Testis (tissue), 5 donors: ENCODE measurements at places on chromosomes 6 and 20. TPM values are rescaled to one million over a fixed set of nuclear protein-coding genes. Genes with fewer than 3 reads are reported as not detected.

DNA sequence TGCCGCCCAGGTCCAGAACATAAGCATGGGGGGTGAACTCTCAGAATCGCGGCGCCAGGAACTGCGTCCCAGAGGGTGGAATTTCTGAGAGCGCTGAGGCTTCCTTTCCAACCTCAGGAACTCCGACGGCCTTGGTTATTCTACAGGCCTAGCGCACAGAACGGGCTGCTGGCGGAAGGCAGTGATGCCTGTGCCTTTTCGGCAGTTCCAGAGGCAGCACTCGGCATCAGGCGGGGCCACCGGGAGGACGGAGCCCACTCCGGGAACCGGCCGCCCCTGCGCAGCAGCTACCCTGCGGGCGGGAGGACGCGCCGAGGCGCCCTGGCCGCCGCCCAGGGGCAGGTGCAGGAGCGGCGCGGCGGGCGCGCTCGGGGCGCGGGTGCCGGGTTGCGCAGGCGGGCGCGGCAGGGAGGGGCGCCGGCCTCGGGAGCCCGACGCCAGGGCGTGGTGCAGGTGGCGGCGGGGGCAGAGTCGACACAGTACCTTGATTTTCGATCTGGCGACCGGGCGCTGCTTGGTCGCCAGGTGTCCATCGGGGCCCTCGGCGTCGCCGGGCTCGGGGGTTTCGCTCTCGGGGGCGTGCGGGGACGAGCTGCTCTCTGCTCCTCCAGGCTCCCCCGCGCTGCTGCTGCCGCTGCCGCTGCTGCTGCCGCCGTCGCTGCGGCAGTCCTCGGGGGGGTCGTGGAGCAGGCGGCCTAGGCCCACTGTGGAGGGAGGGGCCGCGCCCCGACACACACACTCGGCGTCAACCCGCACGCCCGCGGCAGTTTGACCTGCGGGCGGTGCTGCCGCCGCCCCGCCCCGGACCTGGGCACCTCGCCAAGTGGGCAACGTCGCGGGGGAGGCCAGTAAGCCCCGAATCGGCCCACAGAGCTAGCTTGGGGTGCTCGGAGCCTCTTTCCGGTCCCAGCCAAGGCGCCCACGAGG is 1.3 kb downstream of the OVOL2 start:
- DNase-seq: no peak

Gene C6orf141
- total RNA-seq: 41.3 TPM

DNA sequence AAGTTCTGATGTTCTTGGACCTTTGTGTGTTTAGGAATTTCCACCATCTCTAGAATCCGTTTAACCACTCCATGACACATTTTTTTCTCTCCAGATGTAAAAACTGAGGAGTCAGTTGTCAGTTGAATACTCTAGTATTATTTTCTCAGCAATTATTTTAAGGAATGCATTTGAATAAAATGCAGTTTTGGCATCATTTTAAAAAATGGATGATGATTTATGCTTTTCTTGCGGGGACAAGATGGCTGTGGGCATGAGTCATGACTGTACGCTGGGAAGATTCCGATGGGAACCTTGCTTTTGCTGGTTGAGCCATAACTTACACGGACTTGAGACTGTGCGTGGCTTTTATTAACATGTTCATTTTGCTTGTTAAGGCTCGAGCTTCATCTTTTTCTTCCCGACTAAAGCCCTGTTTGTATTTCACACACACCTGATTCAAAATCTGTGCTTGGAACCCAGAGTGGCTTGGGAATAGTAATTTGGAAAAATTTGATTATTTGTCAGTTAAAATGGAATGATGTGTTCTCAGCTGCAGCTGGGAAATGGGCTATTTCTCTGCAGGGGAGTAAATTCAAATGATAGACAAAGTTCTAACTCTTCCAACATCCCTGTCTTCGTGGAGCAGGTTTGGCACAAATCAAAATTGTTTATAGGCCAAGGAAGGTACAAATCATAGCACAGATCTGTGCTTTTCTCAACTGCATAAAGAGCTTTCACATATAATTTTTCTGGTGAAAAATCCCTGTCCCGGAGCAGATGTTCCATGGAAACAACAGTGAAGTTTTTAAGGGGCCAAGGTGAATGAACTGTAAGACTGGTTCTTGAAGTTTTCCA is 470.5 kb upstream of the JAG1 start:
- no peak for DNase-seq

DNA sequence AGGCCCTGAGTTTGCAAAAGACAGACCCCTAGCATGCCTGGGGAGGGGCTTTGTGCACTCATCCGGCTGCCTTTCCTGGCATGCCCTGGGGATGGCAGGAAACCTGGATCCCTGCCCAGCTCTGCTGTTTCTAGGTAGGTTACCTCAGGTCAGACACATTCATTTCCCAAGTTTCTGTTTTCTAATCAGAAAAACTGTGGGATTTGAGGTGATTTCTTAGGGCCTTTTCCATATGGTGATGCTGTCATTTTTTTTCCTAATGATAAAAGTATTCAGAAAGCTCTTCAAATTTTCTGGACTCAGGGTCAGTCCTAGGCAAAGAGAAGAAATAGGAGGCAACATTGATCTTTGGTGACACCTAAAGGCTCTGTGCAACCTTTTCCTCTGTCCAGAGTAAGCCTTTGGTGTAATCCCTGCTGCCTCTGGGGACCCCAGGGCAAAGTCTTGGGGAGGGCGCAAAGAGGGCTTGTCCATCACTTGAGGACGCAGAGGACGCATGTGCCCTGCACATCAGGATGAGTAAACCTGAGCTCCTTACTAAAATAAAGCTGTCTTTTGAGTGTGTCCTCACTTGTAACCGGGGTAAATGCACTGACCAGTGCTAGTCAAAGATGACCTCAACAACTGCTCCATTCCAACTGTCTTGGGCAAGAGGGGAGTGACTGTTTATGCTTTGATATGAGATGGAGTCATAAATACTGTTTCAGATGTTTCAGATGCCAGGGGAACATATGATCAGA is 13.5 kb upstream of the TRAM2 start:
- DNase-seq: peak; percentile 62

GRCh38 chr6:122501475-122501874 is 29.9 kb upstream of the SERINC1 start:
- DNase-seq: no peak

DNA sequence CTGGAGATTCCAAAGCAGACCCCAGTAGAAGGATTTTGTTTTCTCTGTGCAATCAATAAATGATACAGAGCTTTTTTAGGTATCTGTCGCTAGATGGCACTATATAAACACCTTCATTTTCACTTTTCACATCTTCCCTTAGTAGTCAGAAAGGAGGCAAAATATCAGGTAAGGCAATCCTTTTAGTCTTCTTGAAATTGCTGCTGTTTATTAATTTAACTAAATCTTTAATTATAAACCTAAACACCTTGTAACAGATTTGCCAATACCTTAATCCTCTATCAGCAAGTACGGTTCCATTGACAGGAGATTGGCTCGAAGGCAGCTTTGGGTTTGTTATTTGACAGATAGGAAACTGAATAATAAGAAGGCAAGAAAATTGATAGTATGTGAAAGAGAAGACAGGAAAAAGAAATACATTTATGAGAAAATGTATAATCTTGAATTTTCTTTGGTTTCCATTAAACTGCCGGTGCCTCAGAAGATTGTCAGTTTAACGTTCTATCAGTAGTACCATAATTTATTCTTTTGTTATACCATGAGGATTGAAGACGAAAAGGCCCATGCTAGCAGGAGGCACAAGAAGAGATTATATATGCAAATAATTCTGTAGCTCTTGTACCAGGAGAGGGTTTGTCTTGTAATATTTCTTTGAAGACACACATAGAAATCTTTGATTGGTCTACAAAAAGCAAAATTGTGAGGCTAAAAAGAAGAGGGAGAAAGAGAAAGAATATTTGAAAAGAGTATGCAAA is 23.5 kb upstream of the IBTK start:
- DNase-seq: no peak

DNA sequence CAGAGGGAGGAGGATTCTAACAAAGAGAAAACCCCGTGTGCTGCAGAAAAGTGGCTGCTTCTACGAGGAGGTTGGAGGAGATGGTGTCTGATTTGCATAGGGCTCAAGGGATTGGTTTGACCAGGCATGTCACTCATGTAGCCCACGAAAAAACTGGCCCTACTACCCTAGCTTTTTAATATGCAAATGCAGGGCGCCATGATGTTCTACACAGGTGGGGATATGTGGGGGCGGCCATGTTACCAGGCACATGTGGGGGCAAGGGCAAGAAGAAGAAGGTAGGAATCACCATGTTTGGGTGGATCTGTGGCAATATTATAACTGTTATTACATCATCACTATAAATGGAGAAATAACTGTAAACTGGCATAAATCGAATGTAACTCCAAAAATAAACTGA is 9.9 kb downstream of the KIAA1755 start:
- DNase-seq: no peak

DNA sequence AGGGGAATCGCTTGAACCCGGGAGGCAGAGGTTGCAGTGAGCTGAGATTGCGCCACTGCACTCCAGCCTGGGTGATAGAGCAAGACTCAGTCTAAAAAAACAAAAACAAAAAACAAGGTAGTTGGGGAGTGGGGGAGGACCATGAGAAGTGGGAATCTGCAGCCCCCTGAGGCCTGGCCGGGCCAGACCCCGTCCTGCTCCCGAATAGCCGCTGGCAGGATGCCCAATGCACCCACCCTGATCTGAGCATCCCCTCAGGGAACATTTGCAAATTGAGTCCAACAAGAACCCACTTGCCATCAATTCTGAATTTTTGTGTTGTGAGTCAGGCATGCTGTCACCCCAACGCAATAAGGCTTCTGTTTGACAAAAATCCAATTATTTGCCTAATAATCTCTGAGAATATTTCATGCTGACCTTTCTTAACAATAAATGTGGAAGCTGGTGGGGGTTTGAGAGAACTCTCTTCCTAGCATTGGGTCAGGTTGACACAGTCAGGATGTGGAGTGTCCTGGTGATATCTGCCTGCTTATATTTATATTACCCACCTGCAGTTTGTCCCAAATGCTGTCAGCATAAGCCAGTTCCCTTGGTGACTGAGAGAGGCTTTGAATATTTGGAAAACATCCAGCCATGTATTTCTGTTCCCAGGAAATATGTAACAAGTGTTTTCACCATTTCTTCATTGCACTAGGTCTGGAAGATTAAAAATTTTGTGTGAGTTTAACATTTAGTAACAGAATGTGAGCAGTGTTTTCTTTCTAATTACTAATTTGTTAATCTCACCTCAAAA is 28.4 kb upstream of the FRMD1 start:
- DNase-seq: no peak

DNA sequence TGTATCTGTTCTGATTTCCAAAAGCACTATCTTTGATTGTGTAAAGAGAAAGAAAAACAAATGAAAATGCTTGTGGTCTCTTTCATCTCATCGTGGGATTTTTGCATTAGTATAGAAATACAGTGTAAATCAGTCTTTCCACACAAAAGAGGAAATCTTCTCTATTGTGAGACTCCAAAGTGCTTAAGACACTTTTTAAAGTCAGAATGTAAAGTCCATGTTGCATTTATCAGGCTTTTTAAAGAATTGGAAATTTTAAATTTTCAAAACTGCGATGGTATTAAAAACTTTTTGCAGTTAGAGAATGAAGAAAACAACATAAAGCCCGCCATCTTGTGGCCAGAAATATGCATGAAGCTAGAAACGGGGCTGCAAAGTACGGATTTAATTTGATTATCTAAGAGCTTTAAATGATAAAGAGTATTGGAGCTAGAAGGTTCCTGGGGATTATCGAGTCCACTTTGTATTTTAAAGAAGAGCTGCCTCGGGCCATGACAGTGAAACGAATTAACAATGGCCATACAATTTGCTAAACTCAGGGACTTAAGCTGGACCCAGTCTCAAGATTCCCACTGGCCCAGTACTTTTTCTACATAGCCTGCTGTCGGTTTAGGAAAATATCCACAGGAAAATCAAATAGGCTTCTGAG is 339.6 kb downstream of the ARHGAP18 start:
- DNase-seq: peak; percentile 67

Gene NMBR
- 1.6 TPM for total RNA-seq

- no peak for DNase-seq
These were observed 46.7 kb downstream of the TRERF1 start for GRCh38 chr6:42405021-42405420.

GRCh38 chr6:123030282-123030681 is 34.2 kb downstream of the CLVS2 start:
- DNase-seq: no peak

Gene KIAA0408
- total RNA-seq: 4.1 TPM

Gene COL21A1
- 6.6 TPM for total RNA-seq

Gene OR2H2
- total RNA-seq: 0.25 TPM

- DNase-seq: no peak
These were observed 111.5 kb downstream of the HFE start for GRCh38 chr6:26198722-26199056.

Gene CBLN4
- total RNA-seq: 3.1 TPM

- peak; percentile 34 for DNase-seq
These were observed 41.9 kb upstream of the ADGRF5 start for GRCh38 chr6:46963626-46964025.

DNA sequence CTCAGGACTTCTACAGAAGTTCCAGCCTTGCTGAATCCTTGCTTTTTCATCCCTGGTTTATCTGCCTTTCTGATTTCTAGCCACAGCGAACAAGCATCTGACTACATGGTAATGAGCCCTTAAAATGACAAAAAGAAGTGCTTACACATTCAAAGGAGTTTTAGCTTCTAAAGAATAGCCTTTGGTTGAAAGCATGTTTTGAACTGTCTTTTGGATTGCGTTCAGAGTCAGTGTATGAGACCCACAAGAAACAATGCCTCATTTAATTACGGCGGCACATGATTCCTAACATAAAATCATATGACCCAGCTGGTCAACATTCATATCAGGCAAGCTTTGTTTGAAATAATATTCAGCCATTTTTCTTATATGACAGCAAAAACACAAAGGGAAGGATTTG is 784.2 kb downstream of the KIF16B start:
- no peak for DNase-seq

DNA sequence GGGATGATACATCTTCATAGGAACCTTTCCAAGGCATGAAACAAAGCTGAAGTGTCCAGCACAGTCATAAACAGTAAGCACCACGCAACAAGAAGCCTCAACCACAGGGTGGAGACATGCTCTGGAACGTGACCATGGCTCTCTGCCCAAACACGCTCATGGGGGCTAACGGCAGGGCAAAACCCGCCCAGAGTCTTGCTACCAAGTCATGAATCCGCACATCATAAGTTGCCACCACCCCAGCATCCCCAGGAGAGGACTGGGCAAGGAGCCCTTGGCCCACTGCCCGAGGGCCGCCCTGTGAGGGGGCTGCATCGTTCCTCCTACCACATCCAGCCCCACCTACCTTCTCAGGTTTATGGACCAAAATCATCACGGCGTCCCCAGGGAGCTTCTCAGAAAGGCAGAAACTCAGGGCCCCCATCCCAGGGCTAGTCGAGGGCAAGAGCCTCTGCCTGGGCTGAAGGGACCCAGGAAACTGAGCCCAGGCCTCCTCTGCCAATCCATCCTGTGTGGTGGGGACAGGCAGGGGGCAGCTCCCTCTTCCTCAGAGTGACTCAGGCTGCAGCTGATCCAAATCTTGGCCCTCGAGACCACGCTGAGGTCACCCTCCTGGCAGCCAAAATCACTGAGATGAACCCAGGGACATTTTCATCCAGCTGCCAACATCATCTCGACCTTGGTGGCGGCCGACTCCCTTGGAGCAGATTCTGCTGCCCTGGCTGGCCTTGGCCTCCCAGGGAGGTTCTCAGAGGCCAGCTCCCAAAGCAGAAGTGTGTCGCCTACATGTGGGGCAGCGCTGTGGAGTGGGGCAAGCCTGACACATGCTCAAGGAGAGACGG is 42.6 kb downstream of the BMP7 start:
- DNase-seq: peak; percentile 30

- peak; percentile 94 for DNase-seq
These were observed 664 bp upstream of the BAG6 start for GRCh38 chr6:31652925-31653724.

Gene B4GALT5
- 63.4 TPM for total RNA-seq

Gene MARCKS
- 32.7 TPM for total RNA-seq

- DNase-seq: no peak
These were observed 328.5 kb upstream of the QKI start for GRCh38 chr6:163085861-163086623.

Gene NKX2-2
- 0.16 TPM for total RNA-seq
